Neural crest cell (in vitro differentiated cells): ENCODE measurements at places on chromosomes 1 and 21.

- DNase-seq = no peak
These were observed 10.1 kb upstream of the MATN1 start for GRCh38 chr1:30733493-30733892.

GRCh38 chr21:44730951-44731579 lies 19.7 kb upstream of the TSPEAR start:
- no peak for DNase-seq

GRCh38 chr1:159779403-159779851 lies 1.3 kb upstream of the DUSP23 start:
- no peak for DNase-seq

GRCh38 chr1:147545133-147545532 lies 3.8 kb downstream of the BCL9 start:
- DNase-seq = no peak

- DNase-seq = no peak
These were observed 202.1 kb downstream of the KAZN start for GRCh38 chr1:14800500-14801076.
